ENCODE measurements at places on chromosomes 1 and 21.

GRCh38 chr21:42118901-42119300 is 47.8 kb downstream of the UMODL1 start:
- DNase-seq: no peak

DNA sequence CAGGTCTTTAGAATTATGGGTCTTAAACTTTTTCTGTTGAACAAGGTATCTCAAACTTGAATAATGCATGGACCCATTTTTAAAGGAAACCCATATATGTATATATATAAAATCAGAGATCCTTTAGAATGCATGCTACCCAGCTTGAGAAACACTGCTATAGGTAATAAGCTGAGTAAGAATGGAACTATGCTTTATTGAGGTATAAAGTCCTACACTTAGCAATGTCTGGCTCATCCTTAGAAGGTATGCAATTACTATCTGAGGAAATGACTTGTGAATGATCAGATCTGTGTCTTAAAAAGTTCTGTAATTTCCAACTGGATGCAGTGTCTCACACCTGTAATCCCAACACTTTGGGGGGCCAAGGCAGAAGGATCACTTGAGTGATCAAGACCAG is 11.2 kb downstream of the TRAF3IP3 start:
- no peak for DNase-seq

DNA sequence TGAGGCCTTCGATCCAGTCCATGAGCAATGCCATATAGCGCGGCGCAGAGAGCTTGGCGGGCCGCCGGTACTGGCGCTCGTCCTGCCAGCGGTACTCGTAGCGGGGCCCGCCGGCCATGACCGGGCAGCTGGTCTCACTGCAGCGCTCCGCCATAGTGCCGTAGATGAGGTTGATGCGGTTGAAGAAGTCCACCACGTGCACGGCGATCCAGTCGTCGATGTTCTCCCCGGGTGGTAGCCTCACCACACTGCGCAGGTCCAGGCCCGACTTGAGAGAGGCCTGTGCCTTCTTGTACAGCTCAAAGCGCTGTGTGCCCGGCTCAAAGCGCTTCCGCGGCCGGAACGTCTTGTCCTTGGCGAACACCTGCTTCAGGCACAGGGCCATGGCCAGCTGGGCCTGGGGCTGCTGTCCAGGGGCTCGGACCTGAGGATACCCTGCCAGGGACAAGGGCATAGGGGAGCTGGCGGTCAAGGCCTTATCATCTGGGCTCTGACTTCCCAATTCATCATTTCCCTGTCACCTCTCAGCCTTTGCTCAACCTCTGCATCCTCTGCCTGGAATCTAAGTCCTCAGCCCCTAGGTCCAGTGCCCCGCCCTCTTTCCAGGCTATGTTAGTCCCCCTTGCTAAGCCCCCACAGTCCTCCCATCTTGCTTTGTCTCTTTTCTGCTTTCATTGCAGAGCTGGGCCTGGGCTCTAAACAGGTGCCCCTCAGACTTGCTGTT is 3.5 kb downstream of the MOB3C start:
- DNase-seq: no peak

GRCh38 chr1:11707621-11708276 is 16.2 kb downstream of the DRAXIN start:
- DNase-seq: no peak

DNA sequence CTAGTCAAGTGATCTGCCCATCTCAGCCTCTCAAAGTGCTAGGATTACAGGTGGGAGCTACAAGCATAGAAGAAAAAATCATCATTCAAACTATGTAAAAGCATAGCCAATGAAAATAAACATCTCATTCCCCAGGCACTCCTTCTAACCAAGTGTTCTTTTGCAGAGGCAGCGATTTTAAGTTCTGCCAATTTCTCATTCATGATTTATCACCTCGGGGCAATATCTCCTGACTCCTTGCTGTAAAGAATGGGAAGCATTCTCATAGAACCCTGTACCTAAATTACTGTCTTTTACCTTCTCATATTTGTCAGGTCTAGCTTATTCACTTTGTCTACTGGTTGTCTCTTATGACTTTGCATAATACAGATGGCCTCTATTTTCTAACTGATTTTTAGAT is 32.5 kb upstream of the IVNS1ABP start:
- DNase-seq: no peak

GRCh38 chr1:40316595-40317393 is at the start of gene COL9A2:
COL9A2 (minus strand) TSS chr1:40317286; CDS start chr1:40317197, 89 bp downstream.
- DNase-seq: no peak

GRCh38 chr1:12078938-12079861 is 16.1 kb downstream of the TNFRSF8 start:
- no peak for DNase-seq

DNA sequence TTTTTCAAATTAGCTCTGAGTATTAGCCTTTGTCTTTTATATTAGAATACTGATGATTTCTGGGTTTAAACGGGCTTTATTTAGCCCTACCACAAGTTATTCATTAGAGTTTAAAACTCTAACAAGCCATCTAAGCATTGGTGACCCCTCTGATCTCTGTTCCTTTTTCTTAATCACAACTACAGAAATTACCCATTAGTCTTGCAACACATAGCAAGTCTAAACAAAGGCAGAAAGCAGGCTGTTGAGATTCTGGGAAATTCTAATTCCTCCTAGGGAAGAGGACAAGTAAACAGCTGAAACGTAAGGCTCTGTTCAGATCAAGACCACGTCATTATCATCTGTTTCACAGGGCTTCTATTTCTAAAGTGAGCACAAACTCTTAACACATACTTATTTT is 491.2 kb upstream of the ZRANB2 start:
- no peak for DNase-seq

GRCh38 chr1:63882048-63882704 is 108.4 kb downstream of the ROR1 start:
- no peak for DNase-seq

DNA sequence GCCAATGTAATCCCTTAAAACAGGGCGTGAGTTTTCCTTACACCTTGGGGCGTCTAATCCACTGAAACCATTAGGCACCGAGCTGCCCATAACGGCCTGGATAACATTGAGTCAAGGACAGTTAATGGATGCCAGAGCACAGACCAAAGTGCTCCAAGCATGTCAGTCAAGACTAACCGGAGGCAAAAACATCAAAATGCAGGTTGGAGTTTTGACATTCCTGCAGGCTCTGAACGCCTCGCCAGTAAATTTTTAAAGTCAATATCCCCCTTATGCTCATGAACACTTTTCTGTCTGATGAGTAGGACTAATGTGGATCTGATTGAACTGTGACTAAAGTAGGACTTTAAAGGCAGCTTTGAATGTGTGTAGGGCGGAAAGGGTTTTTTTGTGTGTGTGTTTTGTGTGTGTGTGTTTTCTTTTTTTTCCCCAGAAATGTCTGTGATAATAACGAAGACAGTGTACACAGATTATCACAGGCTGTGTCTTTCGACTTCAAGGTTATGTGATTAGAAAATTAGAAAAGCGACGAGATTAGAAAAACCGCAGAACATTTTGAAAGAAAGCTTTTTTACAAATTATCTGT is 194.2 kb upstream of the PROX1 start:
- DNase-seq: no peak

- no peak for DNase-seq
Observed at GRCh38 chr1:100699744-100700143, 19.8 kb upstream of the VCAM1 start.

- DNase-seq: peak; percentile 77
Observed at GRCh38 chr1:86704972-86705664, 742 bp downstream of the SH3GLB1 start.

DNA sequence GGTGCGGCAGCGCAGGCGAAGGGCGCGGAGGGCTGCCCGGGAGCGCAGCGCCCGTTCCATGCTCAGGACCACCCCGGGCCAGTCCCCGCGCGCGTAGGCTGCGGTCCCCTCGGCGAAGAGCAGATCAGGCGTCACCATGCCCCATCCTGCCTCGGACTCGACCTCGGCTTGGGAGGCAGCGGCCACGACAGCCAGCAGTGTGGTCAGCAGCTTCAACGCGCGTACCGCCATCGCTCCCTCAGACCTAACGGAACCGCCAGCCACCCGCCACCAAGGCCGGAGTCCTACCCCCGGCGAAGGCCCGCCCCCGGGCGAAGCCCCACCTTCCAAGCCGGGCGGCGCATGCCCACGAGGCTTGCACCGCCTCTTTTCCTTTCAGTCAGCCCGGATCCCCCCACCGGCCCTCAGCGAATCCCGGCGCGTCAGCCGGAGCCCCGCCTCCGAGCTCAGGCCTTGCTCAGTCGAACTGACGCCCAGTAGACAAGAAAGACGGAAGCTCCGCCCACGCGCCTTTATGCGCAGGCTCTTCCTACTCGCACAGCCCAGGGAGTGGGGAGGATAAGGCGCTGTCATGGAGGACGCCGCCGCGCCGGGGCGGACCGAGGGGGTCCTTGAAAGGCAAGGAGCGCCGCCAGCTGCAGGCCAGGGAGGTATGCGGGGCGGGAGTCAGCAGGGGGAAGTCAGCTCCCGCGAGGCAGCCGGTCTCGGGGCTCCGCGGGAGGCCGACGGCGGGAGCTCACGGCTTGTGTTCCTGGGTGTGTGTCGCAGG is at the start of the genes C1orf50 and P3H1:
Gene C1orf50 (plus strand): TSS at position 509 of the 769 bp plus-strand sequence. CDS start 63 bp downstream, at position 572.
Gene P3H1 (minus strand): TSS at position 288 of the 769 bp plus-strand sequence. CDS start 57 bp downstream, at position 231.
- DNase-seq: peak; percentile 100

DNA sequence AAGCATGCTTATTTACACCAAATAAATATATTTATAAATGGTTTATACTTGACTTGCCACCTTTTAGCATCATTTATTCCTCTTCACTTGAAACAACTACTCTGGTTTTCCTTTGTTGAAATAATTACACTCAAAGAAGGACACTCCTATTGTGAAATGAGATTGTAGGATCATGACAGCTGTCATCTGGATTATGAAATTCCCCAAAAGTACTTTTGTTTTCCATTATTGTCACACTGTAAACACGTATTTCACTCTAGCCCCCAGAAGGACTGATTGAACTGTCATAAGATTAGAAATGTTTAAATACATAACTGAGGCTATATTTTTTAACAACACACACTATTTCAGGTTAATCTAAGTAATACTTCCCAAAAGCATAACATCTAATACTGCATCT is 593.8 kb downstream of the LRRIQ3 start:
- DNase-seq: no peak

DNA sequence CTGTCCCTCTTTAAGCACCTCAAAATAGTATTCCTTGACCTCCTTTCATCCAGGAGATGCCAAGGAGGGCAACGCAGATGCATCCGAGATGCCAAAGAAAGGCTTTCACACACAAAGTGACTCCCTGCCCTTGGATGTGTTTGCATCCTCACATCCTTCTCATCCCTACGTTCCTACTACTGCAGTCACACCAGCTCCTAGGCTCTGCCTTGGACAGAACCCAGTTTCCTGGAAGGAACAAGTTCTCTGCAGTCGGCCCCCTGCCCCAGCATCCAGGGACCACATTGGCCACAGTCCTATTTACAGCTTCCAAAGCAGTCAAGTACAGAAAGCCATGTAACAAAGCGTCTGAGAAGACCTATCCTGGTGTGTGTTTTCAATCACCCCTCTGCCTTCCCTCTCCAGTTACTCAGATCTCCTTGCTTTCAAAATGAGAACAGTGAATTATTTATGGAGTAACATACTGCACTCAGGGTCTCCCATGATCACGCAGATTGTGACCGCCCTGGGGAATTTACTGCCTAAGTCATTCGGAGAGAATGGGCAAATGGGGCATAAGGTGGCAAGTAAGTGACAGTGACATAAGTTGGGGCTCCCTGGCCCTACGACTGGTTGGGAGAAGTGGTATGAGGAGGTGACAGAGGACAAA is 21.8 kb upstream of the SRP9 start:
- no peak for DNase-seq

GRCh38 chr1:209707308-209707707 is 2.7 kb downstream of the HSD11B1 start:
- no peak for DNase-seq

DNA sequence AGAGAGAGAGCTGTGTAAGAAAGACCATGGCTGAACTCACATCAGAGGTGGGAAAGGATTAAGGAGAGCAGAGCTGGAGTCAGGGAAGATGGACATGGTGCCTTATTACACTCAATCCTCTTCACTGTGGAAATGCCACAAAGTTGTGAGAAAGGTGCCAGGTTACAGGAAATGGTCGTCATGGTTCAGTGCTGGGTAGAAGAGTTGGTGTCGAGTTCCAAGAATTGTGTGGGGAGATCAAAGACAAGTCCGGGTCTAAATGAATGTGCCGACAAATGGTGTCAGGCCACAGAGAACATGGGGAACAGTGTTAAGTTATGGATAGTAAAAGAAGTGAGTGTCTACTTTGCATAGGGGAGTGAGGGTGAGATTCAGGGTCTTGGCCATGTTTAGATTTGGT is 40.9 kb downstream of the LAMC2 start:
- DNase-seq: no peak

DNA sequence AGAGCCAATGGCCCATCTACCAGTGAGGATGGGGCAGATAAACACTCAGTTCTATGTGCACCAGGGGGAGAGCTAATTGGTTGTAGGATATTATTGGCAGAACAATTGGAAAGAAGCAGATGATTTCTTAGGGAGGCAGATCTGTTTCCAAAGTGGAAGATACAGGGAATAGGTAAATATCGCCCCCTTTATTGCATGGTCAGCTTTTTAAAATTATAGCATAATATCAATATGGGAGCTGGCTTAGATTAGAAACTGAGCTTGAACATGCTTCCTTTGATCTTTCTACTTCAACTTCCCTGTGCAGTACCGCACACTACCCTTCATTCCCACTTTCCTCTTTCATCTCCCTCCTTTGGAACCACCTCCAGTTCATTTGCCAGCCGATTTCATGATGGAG is 64.0 kb upstream of the PLXNA2 start:
- no peak for DNase-seq

DNA sequence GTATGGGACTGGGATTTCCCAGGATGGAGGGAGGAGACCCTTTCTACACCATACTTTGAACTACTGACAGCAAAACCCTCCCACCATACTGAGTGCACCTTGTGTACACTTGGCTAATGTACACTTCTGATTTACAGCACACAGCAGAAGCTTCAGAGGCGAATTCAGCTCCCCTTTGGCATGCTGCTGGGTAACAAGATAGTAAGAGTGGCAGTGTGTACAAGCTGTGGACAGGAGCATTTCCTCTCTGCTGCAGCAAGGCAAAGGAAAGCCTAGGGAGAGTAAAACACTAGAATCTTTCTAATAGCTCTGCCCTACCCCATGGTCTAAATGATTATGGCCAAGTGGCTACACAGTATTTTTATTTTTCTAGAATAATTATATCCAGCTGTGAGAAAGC is 83.9 kb upstream of the ARTN start:
- DNase-seq: no peak

GRCh38 chr1:112244131-112244530 is 151.9 kb upstream of the CTTNBP2NL start:
- no peak for DNase-seq

DNA sequence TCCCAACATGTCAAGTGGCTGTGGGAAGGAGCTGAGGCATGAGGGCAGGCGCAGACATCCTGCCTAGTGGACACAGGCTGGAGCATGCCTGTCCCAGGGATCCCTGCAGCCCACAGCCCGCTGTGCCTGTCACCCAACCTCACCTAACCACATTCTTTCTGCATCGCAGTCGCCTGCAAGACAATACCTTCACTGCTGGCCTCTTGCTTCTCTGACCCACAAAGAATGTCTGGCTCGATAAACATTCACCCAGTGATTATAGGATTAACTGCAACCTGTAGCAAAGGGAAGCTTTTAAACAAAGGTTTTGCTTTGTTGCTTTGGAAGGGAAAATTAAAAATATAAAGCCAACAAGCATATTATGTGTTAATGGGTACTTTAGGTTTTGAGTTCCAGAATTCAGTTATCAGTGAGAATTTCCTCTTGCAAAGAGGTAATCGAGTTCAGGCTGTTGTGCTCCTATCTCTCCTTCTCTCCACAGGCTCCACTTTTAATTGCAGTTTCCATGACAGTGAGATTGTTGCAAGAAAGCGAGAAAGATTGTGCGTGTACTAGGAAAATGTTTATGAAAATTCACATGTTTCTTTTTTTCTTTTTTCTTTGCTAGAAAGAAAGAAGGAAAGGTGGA is 40.0 kb upstream of the ZNF648 start:
- no peak for DNase-seq

- DNase-seq: no peak
Observed at GRCh38 chr1:97078872-97079271, 357.3 kb downstream of the PTBP2 start.

Data from nucleus accumbens (tissue), 56 donors.